ENCODE measurements at places on chromosomes 5 and 9.

- no peak overlapping the region for H3K4me3 ChIP-seq
- H3K4me1 ChIP-seq = no peaks in the 10 kb centered on the region
- DNase-seq = no peak
- H3K27ac ChIP-seq = no peak overlapping the region
Observed at GRCh38 chr5:124207118-124207517, 539.3 kb downstream of the ZNF608 start.

GRCh38 chr9:68416936-68417564 is 60.6 kb downstream of the PGM5 start:
- peaks cover 18% of the 10 kb centered on the region for H3K27me3 ChIP-seq
- no peaks in the 10 kb centered on the region for H3K4me1 ChIP-seq
- no peak overlapping the region for H3K27ac ChIP-seq
- no peak for DNase-seq

GRCh38 chr9:127938298-127938690 is 640 bp upstream of the DPM2 start:
- H3K27me3 ChIP-seq = no peaks in the 10 kb centered on the region
- peak overlapping the region; percentile 85 for H3K4me3 ChIP-seq
- H3K27ac ChIP-seq = peak overlapping the region; percentile 87
- DNase-seq = no peak
- H3K36me3 ChIP-seq = peaks cover 42% of the 10 kb centered on the region

GRCh38 chr9:73141282-73141681 is 10.4 kb upstream of the ANXA1 start:
- DNase-seq = no peak
- no peak overlapping the region for H3K4me3 ChIP-seq
- H3K4me1 ChIP-seq = no peaks in the 10 kb centered on the region
- no peak overlapping the region for H3K27ac ChIP-seq
